ENCODE measurements at places on chromosomes 7 and 10.

DNA sequence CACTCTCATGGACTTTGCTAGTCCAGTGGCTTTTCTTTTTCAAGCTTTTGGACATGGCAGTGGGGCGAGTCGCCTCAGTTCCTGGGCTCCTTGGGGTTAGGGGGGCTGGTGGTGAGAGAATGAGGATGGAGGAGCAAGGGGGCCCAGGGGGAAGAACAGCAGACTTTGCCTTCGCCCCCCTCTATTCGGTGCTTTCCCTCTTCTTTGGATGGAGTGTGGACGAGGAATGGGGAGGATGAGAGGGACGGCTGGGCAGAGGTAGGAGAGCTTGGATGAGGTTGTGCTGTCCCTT is 255 bp downstream of the MAGI2 start:
- DNase-seq = no peak

- no peak for DNase-seq
These were observed 179.7 kb downstream of the PRKCQ start for GRCh38 chr10:6400331-6400730.

GRCh38 chr10:85061401-85061800 is 733.0 kb downstream of the CCSER2 start:
- no peak for DNase-seq

DNA sequence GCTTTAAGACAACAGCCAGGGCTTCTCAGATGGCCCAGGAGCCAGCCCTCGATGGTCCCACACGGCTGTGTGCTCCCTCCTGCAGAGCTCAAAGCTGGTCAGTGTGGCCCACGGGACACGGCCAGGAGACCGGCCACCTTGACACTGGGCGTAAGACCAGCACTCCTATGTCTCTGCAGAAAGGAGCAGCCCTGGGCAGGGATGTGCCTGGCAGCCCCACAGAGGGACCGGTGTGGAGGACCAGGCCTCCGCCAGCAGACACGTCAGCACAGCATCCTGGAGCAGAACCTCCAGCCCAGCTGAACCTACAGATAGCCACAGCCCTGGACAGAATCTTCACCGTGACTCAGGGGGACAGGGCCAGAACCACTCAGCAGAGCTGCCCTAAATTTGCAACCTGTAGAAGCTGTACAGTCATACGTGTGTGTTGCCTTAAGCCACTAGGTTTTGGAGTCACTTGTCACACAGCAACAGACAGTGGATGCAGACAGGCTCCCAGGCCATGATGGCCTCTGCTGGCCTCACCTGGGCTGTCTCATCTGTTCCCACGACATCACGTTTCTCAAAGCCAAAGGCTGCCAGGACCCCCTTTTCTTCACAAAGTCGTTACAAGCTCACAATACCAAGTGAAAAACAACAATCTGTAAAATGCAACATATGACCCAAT is 132.4 kb downstream of the DIP2C start:
- DNase-seq = no peak

- no peak for DNase-seq
These were observed 762 bp upstream of the SEMA3E start for GRCh38 chr7:83649701-83650100.

DNA sequence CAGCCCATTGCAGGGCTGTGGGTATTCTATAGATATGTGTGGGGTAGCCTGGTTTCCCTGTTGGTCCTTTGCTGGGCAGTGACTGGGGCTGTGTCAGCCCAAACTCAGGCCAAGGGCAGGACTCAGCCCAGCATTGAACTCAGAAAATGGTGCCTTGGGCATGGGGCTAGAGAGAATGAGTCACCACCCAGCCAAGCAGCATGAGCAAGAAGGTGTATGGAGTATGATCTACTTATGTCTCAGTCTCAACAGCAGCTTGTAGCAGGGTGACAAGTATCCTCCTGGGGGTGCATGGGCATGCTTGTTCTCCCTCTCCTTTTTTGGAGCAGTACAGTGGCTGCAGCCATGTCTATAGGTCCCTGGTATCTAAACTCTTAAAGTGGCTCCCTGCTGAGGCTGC is 32.0 kb downstream of the STK31 start:
- DNase-seq = no peak

- peak; percentile 56 for DNase-seq
These were observed 1.4 kb upstream of the PODXL start for GRCh38 chr7:131557652-131558385.

GRCh38 chr7:124879103-124879502 is 50.5 kb downstream of the POT1 start:
- no peak for DNase-seq

GRCh38 chr7:77831953-77832352 is 33.4 kb downstream of the PHTF2 start:
- no peak for DNase-seq

DNA sequence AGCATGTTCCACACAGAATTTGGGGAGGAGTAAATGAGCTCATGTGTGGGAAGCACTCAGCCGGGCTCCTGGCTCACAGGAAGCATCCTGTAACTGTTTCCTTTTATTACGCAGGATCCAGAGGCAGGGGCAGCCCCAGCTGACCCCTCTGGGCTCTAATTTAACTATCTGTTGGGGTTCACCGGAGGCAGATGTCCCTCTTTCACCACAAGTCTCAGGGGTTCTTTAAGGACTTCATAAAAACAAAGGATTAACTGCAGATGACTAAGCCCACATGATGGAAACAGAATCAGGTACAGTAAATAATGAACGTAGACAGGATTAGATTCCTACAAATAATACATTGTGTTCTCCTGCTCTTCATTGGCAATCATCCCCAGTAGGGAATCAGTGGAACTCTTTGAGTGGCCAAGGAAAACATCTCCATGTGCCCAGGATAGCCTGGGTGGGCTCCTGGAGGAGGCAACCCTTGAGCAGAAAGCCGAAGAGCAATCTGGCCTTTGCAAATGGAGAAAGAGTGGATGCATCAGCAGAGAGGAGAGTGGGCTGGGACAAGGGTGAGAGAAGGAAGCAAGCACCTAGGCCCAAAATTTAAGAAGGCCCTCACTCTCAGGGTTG is 24.6 kb downstream of the TBXAS1 start:
- no peak for DNase-seq

- no peak for DNase-seq
These were observed 1082.9 kb downstream of the LRMDA start for GRCh38 chr10:76514321-76514720.

DNA sequence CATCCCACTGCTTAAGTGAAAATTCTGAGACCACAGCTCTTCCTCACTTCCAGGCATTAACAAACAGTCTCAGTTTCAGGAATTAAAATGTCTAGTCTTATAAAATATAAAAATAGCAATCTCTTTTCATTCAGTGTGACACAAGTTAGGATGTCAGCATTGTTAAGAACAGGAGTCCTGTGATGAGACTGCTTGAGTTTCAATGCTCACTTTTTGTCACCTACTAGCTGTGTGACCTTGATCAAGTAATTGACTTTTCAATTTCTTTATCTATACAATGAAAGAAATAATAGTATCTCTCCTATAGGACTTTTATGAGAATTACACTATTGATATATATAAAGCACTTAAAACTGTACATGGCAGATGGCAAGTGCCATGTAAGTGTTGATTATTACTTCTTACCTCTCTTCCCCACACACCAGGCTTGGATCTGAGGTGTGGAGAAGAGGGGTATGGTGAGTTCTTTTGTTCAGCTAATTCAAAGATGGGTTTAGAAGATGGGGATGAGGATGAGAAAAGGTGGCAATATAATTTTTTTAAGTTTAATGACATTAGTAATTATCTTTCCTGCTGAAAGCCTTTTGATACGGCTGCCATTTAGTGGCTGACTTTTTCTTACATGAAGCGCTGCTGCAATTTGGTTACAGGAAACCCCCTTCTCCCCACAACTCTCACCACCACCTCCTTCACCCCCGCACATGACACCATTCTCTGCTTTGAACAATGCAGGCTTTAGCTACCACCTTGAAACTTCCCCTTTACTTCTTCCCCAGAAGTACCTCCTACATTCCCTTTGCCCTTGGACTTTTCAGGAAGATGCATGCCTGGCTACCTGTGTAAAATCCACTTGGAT is 20.8 kb upstream of the HYAL4 start:
- DNase-seq = no peak

DNA sequence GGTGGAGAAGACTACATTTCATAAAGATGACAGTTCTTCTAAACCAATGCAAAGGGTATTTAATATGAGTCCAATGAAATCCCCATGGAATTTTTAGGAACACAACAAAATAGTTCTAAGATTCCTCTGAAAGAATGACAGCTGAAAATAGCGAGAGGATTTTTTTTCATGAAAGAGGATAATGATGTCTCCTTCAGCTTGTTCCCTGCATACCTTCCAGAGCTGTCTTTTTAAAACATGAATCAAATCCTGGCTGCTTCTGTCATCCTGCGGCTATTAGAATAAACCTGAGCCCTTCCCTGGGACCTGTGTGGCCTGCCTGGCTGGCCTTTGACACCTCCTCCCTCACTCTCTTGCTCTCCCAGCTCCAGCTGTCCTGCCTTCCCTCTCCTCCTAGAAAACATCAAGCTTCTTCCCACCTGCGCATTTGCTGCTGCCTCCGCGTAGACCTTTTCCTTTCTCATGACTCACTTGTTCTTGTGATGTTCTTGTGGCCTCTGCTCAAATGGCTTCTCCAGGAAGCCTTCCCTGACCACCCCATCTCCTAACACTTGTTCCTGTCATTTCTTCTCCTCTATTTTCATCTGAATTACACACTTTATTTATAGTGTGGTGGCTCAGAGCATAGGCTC is 57.4 kb downstream of the EEPD1 start:
- DNase-seq = no peak

- peak; percentile 41 for DNase-seq
These were observed 718 bp upstream of the UMAD1 start for GRCh38 chr7:7639847-7640220.

GRCh38 chr7:129222064-129222463 is 2.8 kb upstream of the AHCYL2 start:
- peak; percentile 86 for DNase-seq

GRCh38 chr10:38102880-38103279 is 8.7 kb downstream of the ZNF37A start:
- DNase-seq = no peak

GRCh38 chr10:107548301-107548700 is 383.8 kb upstream of the SORCS1 start:
- DNase-seq = no peak

DNA sequence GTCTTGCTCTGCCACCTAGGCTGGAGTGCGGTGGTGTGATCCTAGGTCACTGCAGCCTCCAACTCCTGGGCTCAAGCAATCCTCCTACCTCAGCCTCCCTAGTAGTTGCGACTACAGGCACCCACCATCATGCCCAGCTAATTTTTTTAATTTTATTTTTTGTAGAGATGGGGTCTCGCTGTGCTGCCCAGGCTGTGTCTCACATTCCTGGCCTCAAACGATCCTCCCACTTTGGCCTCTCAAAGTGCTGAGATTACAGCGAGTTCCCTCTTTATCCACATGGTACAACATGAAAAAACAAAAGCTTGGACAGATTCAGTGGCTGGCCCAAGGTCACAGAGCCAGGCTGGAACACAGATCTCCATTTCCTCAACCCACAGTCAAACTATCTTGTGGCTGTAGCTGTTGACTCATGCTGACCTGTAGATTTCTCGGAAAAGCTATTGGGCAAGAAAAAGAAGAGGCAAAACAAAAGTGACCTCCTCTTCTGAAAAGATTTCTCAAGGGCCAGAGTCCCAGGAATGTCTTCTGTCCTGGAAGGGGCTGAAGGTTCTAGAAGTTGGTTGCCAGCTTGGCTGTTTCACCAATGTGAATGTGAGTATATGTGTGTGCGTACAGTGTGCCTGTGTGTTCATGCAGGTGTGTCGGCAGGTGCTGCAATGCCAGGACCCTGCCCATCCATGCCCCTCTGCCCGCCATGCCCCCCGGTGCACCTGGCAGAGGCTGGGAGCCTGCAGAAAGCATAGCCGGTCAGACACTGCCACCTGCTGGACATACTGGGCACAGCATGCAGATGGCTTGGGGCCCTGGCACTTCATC is 28.4 kb downstream of the TMEM130 start:
- no peak for DNase-seq

DNA sequence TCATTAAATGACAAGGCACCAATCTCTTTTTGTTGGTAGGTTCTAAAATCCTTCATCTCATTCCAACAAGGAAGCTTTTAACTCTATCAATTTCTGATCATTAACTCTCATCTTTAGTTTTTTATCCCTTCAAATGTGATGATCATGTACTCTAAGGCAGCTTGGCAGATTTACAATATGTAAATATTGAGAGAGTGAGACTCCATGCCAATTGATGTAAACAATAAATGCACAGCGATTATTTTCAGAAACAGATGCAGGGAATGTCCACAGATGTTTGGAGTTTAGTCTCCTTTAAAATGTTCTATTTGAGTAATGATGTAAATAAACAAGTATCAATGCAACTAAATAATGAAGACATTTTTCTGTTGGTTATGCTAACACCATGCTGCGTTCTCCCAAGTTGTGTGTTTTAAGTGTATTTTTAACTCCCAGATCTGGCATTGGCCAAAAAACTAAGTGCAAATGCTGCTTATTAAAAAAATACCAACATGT is 213.8 kb downstream of the AHR start:
- no peak for DNase-seq

- no peak for DNase-seq
These were observed 3.5 kb downstream of the STK17A start for GRCh38 chr7:43586251-43586900.

- no peak for DNase-seq
These were observed 142.6 kb upstream of the NEBL start for GRCh38 chr10:21039721-21040120.

DNA sequence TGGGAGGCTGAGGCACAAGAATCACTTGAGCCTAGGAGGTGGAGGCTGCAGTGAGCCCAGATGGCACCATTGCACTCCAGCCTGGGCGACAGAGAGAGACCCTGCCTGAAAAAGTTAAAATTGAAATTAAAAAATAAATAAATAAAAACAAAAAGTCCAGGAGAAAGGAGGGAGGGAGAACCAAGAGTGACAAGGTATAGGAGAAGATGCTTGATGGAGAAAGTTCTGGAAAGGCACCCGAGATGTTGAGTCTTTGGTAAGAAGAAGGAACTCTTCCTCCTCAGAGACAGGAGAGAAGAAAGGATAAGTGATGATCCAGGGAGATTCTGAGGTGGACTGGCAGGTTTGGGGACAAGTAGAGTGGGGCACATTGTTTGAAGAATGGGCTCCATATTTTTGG is 17.4 kb upstream of the LBX1 start:
- no peak for DNase-seq

- no peak for DNase-seq
These were observed 82.3 kb upstream of the ADRB1 start for GRCh38 chr10:113961182-113962031.

- no peak for DNase-seq
These were observed 60.2 kb upstream of the CAMK2B start for GRCh38 chr7:44385434-44386138.

GRCh38 chr7:105924945-105925344 is 38.1 kb upstream of the CDHR3 start:
- no peak for DNase-seq
